Activated T-cell treated with anti-CD3 and anti-CD28 coated beads for 24 hours (primary cell): ENCODE measurements at places on chromosomes 5 and 9.

GRCh38 chr9:113449376-113449775 is 14.2 kb upstream of the RGS3 start:
- DNase-seq: no peak

DNA sequence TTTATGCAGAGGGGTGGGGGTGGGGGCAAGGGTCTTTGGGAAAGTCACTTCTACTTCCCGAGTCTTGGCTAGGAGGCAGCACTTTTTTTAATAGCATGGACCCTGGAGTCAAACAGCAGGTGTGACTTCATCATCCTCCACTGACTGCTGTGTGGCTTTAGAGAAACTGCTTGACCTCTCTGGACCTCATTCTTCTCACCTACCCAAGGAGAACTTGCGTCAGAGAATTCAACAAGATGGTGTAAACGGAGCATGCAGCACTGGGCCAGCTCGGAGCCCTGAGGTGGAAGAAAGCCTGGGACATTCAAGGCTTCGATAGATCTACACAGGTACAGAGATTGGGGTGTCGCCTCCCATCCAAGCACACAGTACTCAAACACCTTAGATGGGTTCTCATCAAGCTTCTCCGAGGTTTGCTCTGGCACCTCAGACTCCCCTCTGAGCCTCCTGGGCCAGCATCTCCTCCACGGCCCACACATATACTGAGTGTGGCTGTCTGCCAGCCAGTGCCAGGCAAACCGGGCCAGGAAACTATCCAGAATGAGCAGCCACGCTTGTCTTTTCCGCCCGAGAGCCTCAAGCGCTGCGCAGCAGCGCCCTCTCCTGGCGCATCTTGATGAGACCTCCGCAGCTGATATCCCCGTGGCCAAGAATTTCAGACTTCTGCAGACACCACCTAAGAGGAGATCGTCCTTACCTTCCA is 4.6 kb upstream of the SLC25A48 start:
- peak; percentile 7 for DNase-seq

DNA sequence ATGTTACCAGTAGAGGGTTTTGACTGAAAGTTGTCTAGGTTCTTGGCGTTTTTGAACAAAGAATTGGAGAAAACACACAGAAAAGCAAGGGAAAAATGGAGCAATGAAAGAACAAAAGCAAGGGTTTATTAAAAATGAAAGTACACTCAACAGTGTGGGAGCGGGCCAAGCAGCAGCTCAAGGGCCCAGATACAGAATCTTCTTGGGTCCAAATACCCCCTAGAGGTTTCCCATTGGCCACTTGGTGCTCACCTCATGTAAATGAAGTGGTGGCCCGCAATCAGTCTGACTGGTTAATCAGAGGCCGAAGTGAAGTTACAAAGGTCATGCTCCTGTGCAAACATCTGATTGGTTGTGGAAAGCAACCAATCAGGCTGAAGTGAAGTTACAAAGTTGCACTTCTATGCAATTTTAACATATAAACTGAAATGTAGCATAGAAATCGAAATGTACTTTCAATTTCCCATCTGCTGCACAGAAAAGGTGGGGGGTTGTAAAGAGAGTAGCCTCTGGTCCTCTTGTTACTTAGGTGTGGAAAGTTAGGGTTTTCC is 1.9 kb upstream of the GM2A start:
- DNase-seq: no peak

- no peak for DNase-seq
Measured at GRCh38 chr5:153276151-153276550, 214.3 kb upstream of the GRIA1 start.

DNA sequence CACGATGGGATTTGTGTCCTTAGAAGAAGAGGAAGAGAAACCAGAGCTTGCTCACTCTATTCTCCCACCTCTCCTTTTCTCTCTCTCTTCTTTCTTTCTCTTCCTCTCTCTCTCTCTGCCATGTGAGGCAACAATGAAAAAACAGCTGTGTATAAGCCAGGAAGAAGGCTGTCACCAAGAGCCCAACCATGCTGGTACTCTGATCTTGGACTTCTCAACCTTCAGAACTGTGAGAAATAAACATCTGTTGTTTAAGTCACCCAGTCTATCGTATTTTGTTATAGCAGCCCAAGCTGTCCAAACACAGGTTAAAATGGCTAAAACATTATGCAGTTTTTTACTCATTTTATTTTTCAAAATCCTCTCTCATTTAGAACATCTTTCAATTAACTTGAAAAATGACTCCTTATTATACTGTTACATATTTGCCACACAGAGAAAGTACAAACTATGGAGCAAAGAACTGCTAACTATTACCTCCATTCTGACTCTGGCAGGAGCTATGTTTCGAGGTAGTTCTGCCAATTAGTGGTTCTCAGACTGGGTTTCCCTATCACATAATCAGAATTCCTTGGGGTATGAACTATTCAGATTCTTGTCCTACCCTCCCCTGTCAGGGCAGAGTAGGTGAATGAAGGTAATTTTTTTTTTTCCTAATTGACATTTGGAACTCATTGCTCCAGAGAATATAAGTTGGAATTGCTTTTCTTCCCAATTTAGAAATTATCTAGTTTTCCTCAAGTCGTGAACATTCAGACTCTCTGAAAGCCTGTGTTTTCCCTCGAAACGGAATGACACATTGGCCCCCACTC is 434.6 kb downstream of the ENC1 start:
- DNase-seq: no peak

- DNase-seq: no peak
Measured at GRCh38 chr9:73583576-73583975, 431.9 kb downstream of the ANXA1 start.

DNA sequence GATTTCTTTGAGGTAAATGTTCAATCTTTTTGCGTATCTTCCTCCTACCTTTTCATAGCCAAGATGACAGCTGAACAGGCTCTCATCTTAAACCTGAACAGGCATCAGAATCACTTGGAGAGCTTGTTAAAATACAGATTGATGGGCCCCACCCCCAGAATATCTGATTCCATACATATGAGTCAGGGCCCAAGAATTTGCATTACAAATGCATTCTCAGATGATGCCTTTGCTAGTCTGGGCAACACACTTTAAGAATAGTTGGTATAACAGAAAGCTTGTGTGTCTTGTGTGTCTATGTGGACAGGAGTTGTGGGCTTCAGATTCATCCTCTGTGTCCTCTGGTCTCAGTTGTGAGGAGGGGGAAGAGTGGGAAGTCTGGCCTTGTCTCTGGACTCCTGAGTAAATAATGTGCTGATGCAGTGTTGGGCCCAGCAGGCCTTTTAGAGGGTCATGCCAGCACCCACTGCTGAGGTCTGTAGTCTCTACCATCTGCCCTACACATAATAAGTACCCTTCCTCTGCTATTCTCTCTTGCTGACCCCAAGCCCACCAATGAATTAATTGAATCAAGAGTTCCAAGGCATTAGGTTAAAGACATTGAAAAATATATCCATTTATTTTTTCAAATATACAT is 43.1 kb downstream of the PTCD2 start:
- no peak for DNase-seq

GRCh38 chr9:87112656-87113055 is 165.3 kb upstream of the GAS1 start:
- no peak for DNase-seq

DNA sequence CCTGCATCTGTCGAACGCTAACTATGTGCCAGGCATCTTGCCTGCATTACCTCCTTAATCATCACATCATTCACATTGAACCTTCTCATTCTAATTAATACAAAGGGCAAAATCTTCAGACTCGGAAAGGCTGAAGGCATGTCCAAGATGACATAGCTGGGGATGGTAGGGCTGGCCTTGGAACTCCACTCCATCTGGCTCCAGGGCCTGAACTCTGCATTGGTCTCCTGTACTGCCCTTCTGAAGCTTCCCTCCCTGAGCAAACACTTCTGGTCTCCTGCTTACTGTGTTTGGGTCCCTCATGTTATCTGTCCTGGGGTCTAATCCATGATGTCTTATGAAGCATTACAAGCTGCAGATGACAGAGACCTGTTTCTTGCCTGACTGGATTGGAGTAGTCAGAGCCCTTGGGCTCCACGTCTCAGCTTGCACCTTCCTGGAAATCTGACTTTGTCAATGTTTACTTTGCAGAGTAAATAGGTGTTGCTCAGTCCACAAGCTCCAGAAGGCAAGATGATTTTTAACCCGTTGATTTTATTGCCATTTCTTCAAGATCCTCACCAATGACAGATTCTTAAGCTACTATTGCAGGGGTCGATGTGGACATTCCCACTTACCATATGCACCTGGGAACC is 106.1 kb downstream of the GALNT10 start:
- DNase-seq: no peak

DNA sequence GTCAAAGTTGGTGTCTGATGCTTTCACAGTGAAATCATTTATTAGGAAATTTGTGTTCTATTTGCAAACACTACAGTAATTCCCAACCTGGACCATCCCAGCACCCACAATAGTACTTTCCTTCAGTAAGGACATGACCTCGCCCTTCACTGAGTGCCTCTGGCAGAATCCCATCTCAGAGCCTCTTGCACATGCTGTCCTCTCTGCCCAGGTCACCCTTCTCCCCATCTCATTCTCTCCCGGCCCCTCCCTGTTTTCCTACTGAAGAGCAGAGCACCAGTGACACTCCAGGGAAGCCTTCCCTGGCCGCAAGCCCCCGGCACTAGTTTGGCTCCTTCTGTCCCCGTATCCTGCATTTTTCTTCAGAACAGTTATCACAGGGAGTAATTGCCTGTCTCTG is 220.4 kb downstream of the MAPKAP1 start:
- DNase-seq: no peak

DNA sequence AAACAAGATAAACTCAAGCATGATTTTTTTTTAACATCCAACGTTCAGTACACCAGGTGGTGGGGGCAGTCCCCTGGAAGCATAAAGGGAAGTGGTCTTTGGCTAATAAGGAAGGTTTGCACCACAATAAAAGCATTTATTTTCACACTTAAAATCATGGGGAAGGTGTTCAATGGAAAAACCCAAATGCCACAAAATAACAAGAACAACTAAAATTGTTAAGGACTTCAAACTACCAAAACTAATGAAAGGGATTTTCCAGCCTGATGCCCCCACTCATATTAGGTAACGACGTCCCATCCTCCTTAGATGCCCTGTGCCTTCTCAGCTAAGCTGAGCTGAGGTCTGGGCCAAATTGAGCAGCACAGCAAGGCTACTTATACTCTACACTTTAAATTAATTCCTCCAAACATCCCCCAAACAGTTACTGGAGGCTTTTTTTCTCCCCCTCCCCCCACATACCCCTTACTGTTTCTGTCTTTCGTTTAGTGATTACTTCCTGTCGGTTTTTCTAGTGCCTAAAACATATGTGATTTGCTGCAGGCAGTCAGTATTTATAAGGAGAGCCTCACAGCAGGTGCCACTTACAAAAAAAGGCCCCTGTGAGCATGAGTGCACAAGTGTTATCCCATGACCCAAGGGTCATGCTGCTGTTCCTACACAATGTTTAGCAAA is 259.7 kb upstream of the ZNF608 start:
- DNase-seq: no peak

- no peak for DNase-seq
Measured at GRCh38 chr5:85896514-85896913, 721.2 kb upstream of the COX7C start.

DNA sequence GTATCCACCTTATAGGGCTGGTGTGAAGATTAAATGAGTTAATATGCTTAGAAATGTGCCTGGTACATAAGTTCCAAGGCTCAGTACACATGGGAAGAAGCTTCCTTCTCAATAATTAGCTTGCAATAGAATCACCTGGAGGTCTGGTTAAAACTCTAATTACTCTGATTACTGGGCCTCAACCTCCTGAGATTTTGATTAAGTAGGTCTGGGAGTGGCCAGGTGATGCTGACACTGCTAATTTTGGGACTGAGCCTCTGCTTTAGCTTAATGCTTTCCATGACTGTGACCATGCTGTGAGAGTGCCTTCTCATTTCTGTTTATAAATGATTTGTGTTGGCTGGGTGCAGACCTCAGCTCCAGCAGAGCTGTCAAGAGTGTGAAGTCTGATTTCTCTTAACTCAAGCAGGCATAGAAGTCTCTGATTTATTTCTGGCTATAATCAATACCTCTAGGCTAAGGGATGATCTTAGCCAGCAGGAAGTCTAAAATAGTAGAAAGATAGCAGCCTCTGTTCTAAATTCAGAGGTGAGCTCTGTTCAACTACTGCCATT is 85.3 kb upstream of the ZNF608 start:
- DNase-seq: no peak

DNA sequence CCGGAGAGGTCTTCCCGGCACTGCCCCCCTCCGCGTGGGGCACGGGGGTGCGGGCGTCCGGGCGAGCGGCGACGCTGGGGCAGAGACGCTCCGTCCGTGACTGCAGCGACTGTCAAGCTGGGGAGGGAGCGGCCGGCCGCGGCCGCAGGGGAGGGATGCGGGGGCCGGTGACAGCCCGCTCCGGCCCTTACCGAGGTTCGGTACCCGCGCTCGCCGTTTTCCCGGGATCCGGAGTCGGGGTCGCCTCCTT is 400 bp downstream of the KDM4C start:
- DNase-seq: no peak

DNA sequence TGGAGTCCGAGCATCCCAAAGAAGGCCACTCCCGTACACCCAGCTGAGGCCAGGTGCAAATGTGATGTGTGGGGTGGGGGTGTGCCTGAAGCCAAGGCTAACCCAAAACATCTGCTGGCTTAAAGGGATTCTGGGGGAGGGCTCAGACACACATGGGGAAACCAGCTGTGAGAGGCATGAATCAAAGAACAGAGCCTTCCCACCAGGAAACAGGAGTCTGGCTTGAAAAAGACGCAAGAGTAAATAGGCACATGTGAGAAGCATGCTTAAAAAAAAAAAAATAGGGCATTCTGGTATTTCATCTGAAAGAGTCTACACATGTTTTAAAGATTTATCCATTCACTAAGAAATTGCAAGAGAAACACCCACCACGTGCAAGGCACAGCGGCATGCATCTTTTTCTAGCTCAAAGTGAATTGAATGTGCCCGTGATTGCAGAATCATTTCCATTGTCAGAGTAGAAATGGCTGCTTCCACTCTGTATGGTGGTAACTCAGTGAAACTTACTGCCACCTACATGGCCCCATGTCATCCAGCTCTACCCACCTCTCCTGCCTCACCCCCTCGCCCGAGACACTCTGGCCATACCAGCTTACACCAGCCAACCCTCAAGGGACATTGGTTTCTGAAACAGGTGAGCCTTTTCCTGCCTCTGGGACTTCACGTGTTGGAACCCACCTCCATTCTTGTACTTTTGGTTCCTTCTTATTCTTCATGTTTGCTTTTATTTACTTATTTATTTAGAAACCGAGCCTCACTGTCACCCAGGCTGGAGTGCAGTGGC is 71.5 kb downstream of the SEMA5A start:
- DNase-seq: no peak

GRCh38 chr9:2060424-2060823 is 45.3 kb downstream of the SMARCA2 start:
- no peak for DNase-seq

- no peak for DNase-seq
Measured at GRCh38 chr9:71897577-71897976, 13.4 kb downstream of the ABHD17B start.

DNA sequence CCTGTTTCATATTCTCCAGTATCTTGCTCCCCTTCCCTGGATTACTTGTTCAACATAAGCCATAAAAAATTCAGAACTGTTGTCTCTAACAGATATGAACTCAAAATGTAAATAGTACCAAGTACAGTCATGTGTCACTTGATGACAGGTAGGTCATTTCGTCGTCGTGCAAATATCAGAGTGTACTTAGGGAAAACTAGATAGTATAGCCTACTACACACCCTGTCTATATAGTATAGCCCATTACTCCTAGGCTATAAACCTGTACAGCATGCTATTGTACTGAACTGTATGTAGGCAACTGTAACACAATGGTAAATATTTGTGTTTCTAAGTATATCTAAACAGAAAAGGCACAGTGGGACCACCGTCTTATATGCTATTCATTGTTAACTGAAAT is 39.1 kb downstream of the SMIM15 start:
- no peak for DNase-seq

GRCh38 chr9:110241260-110241857 is 14.9 kb downstream of the TXN start:
- no peak for DNase-seq
